Stimulated activated CD8-positive, alpha-beta memory T cell treated with anti-CD3 and anti-CD28 coated beads, Interleukin-4, amount 100 ng/mL, for 4 hours (primary cell): ENCODE measurements at places on chromosomes 6 and 20.

GRCh38 chr20:63129376-63129965, 86.5 kb downstream of the YTHDF1 start:
- DNase-seq = no peak

- DNase-seq = no peak
Measured at GRCh38 chr6:150634964-150635292, 35.2 kb downstream of the PLEKHG1 start.

- no peak for DNase-seq
Measured at GRCh38 chr6:156639009-156639721, 138.0 kb upstream of the ARID1B start.

GRCh38 chr20:43508106-43508505, 609 bp downstream of the L3MBTL1 start:
- no peak for DNase-seq

DNA sequence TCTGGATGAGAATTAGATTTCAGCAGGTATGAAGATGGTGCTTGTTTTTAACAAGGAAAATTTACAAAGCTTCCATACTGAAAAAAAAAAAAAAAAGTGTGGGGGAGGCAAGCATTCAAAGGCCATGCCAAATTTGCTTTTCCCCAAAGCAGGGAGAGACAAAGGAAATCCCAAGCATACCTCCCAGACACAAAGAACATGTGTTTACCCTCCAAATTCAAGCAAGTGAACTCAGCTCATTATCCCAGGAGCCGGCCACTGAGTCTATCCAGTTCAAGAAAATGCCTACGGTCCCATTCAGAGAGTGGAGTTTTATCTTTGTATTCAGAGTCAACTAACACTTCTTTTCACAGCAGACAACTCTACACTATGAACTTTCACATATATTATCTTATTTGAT, 102.7 kb upstream of the ID4 start:
- DNase-seq = no peak

- DNase-seq = no peak
Measured at GRCh38 chr6:79180052-79180451, 54.4 kb downstream of the HMGN3 start.

- DNase-seq = no peak
Measured at GRCh38 chr6:49565855-49566254, 15.4 kb downstream of the C6orf141 start.

GRCh38 chr6:134821397-134821796, 128.5 kb downstream of the ALDH8A1 start:
- no peak for DNase-seq
